ENCODE measurements at places on chromosomes 6 and 20. TPM values are rescaled to one million over a fixed set of nuclear protein-coding genes. Genes with fewer than 3 reads are reported as not detected.

Gene ASIP
- 0.15 TPM for polyA plus RNA-seq

Gene NAPB
- polyA plus RNA-seq = 5.9 TPM

Gene ARG1
- not detected for polyA plus RNA-seq

Gene TGM3
- polyA plus RNA-seq = not detected

Gene RING1
- polyA plus RNA-seq = 55.1 TPM

Gene GHRH
- not detected for polyA plus RNA-seq

Gene PRDM1
- 4.0 TPM for polyA plus RNA-seq

Gene VTA1
- 60.1 TPM for polyA plus RNA-seq
